ENCODE measurements at places on chromosomes 2 and 18.

GRCh38 chr2:239898292-239898925 lies 126.7 kb downstream of the NDUFA10 start:
- DNase-seq, result no peak

GRCh38 chr18:79245517-79246001 lies 150.2 kb upstream of the NFATC1 start:
- DNase-seq, result no peak

- no peak for DNase-seq
Observed at GRCh38 chr2:187451510-187451909, 3.5 kb upstream of the CALCRL start.

DNA sequence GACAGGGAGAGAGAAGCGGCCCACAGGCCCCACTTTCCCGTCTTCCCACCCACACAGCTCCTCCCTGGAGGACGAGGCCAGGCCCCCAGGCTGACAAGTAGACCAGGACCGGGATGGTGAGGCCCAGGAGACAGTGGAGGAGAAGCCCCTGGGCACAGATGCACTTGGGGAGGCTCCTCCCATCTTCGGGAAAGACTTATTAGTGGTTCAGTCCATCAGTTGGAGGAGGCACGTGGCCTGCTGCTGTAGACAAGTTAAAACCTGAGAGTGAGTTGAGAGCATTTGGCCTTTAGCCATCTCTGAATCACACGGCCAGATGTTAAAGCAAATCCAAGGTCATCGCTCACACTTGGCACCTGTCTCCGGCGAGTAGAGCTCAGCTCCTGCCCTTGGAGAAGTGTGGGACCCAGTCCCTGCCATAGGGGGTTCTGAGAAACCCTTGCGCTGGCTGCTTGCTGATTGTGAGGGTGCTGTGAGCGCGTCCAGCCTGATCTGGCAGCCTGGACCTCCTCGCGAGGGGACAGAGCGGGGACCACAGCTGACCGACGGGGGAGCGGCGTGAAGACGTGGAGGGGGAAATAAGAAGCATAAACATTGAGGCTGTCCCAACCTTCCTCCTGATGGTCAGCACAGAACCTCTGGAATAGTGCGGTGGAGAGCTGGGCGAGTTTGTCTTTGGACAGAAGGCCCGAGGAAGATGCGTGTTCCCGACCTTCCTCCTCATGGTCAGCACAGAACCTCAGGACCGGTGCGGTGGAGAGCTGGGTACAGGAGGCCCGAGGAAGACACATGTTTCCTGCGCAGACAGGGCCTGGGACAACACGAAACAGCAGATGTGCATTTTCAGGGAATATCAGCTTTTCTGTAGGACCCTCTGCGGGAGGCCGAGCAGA lies 24.7 kb upstream of the ALLC start:
- DNase-seq, result no peak

DNA sequence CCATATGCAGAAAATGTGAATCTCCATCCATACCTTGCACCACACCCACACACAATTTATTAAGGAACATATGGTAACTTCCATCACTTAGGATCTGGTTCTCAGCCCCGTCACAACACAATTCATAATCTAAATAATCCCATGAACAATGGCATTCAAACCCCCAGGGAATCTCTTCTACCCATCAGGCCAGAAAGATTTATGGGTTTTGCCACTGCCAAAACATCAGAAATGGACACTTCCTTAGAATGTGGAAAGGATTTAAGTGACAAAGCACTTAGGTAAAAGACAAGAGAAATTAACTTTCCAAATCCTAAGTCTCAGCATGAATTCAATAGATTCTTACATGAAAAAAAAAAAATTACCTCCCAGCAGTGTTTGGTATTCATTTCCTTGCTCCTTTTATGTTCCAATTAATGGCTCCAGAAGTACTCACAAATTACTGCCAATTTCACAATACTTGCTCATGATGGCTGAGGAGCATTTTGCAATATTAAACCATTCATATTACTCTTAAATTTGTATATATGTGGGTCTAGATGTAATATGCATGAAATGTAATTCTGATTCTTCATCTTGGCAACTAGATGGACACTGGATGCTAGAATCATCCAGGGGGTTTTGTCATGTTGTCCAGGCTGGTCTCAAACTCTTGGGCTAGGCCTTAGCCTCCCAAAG lies 56.5 kb upstream of the TMEM247 start:
- no peak for DNase-seq

DNA sequence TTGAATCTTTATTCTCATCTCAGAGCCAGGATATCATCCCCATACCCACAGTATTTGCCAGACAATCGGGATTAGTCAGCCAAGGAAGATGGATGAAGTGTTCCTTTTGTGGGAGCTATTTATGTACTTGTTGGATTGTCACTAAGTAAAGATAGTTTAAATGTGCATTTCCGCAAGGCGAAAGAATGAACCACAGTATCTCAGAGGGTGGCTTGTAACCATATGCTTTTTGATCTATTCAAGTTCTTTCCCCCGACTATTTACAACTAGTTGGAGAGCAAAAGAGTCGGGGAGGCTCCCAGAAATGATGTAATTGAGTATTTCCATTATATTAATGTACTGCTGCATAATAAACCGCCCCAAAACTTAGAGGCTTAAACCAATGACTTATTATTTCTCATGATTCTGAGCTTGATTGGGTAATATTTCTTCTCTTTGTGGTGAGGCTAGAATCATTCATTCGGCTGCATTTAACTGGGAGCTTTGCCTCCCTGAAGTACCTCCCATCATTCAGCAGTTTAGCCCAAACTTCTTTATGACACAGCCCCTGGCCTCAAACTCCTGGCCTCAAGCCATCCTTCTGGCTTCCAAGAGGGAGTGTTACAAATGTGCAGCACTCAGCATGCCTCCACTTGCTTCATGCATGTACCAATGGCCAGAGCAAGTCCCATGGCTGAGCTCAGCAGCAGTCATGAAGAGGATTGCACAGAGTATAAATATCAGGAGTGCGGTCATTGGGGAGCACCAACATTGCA lies 423.7 kb downstream of the METTL4 start:
- DNase-seq, result no peak

DNA sequence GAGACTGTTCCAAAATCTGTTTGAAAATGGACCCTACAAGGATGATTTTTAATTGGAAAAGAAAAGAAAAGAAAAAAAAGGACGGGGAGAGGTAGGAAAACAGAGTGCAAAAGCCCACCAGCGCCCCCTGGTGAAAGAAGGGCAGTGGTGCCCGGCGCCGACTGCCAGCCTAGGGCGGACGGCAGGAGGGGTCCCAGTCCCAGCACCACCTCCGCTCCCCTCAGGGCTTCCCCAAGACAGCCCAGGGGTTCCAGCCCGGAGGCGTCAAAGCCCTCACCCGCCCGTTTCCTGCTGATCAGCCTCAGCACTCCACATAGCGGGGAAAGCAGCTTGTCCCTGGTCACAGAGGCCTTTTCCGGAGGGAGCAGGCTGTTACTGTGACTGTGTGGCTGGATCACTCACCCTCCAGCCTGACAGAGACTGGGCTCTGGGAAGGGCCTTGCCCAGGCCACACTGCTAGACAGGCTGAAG lies 213.9 kb downstream of the TFCP2L1 start:
- peak; percentile 29 for DNase-seq

- no peak for DNase-seq
Observed at GRCh38 chr18:9474108-9474982, 968 bp upstream of the RALBP1 start.

GRCh38 chr18:79698668-79699335 lies 19.2 kb downstream of the CTDP1 start:
- no peak for DNase-seq

DNA sequence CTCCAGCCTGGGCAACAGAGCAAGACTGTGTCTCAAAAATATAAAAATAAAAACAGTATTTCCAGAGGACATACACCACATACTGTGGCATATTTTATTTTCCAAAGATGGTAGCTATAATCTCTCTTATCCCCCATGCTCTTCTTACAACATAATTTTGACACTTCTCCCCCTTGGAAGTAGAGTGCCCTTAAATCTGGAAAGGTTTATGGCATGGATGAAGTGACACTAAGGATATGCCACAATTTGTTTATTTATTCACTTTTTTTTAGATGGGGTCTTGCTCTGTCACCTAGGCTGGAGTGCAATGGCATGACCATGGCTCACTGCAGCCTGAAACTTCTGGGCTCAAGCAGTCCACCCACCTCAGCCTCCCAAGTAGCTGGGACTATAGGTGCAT lies 56.7 kb downstream of the HNRNPLL start:
- DNase-seq, result no peak

DNA sequence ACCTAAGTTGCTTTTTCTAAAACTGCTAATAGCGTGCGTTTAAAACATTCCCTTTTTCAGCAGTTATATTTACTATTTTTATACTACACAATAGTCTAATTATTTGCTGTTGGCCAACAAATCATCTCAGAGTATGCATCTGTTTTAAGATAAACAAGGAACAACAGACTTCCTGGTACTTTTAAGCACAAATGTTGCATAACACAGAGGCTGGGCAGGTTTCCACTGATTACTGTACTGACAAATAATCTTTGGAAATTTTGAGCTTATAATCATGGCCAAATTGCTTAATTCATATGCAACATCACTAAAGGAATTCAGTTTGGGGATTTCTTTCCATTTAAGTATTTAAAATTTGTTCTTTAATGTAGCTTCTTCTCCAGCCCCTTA lies 737.4 kb upstream of the SALL3 start:
- no peak for DNase-seq

DNA sequence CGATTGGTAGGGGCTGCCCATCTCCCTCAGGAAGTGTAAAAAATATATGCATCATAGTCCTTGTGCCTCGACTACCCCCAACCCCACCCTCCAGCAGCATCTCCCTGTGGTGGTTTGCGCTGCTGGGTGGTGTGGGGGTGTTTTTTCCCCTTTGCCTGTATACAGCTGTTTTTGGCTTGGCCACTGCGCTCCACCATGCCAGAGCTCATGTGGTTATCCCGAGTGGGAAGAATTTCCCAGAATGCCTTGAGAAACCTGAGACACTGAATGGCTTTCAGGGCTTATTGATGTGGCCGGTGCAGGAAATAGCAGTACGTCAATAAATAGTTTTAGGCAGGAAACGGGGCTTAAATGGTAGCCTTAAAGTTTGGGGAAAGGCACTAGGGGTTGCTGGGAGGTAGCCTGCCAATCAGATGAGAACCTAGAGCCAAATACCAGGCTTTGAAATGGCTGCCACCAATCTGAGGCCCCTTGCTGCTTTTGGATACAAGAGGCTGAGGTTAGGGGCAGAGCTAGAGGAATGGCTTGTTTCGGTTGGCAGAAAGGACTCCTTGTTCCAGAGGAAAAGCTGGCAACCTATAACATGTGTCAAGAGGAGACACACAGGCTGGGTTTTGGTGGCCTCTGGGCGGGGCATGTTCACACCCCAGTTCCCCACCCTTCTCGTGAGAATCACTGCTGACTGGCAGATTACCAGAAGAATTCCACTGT lies 144.1 kb downstream of the SMAD7 start:
- no peak for DNase-seq

GRCh38 chr2:74316627-74317295 lies 26.5 kb downstream of the SLC4A5 start:
- no peak for DNase-seq

GRCh38 chr2:159758686-159759085 lies 39.3 kb downstream of the CD302 start:
- DNase-seq, result no peak

DNA sequence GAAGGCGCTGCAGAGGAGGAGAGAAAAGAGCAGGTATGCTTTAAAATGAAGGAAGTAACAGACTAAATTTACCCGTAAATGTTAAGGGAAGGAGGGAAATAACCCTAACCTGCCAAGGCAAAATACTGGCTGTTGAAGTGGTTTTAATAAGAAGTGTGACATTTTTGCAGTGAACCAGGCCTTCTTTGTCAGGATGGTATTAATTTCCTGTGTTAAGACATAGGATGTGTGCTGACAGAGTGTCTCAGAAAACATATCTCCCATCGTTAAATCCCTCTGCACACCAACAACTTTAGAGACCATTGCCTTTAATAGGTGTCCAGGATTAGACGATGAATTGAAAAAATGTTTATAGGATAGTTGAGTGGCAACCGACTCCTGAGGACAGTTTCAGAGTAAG lies 9.9 kb downstream of the TTC39C start:
- no peak for DNase-seq

GRCh38 chr2:135299658-135300244 lies 231.3 kb downstream of the ZRANB3 start:
- no peak for DNase-seq

DNA sequence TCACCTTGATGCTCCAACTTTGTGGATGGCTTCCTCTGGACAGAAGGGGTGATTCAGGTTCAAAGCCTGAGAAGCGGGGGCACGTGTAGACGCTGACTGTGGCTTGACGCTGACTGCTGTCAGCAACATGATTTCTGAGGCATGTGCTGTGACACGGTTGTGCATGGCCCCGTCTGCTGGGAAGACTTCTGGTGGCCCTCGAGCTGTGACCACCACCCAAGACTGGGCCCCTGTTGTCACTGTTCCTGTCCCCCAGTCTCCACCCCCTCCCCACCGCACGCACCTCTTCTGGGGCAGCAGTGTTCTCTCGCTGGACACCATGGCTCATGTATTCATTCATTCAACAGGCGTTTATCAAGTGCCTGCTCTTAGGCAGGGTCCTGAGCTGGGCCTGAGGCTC lies 245.0 kb downstream of the FAM210A start:
- DNase-seq, result no peak

- DNase-seq, result no peak
Observed at GRCh38 chr2:219551441-219552381, 7.9 kb downstream of the TMEM198 start.

GRCh38 chr18:47150029-47150823 lies at the start of gene HDHD2:
Gene HDHD2, minus strand, starts transcription at chr18:47150500. Its CDS starts 14,061 bp downstream, at chr18:47136439.
- peak; percentile 87 for DNase-seq

DNA sequence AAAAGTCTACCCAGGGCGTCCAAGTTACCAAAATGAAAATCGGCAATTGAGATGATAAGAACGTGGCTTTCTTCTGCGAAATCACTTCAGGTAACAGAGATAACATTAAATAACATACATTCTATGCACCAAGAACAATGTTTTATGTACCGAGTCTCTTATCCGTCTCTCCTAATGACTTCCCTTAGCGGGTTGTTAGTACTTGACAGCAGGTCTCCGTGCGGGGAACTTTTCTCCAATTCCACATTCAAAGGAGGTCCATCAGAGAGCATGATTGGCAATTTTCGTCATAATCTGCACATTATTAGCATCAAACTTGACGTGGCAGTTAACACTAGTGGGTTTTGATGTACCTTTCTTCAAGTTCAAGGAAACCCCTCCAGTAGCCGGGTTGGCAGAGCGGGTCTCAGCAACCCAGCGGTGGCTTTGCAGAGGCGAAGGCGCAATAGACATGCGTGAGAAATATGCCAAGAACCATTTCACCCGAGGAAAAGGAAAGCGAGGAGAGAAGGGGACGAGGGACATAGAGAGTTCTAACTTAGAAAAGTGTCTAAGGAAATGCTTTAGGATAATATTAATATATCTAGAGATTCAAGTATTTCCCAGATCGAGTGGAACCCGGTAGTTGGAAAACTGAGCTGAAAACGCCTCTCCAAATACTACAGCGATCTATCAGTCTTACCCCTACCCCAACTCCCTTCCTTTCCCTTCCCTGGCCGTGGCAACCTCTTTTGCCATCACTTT lies 5.0 kb downstream of the EVX2 start:
- DNase-seq, result no peak

- DNase-seq, result no peak
Observed at GRCh38 chr2:230219419-230220331, at the start of gene SP110. Gene SP110, minus strand, starts transcription at chr2:230219984. Its CDS starts 3,057 bp downstream, at chr2:230216927.

- no peak for DNase-seq
Observed at GRCh38 chr2:60541056-60541651, 12.3 kb downstream of the BCL11A start.

GRCh38 chr18:48695671-48696070 lies 156.8 kb downstream of the CTIF start:
- DNase-seq, result no peak

- DNase-seq, result no peak
Observed at GRCh38 chr2:120149406-120149805, 73.8 kb downstream of the TMEM185B start.

Data from anterior cingulate cortex (tissue), 58 donors.